ENCODE measurements at places on chromosomes 16 and 17.

DNA sequence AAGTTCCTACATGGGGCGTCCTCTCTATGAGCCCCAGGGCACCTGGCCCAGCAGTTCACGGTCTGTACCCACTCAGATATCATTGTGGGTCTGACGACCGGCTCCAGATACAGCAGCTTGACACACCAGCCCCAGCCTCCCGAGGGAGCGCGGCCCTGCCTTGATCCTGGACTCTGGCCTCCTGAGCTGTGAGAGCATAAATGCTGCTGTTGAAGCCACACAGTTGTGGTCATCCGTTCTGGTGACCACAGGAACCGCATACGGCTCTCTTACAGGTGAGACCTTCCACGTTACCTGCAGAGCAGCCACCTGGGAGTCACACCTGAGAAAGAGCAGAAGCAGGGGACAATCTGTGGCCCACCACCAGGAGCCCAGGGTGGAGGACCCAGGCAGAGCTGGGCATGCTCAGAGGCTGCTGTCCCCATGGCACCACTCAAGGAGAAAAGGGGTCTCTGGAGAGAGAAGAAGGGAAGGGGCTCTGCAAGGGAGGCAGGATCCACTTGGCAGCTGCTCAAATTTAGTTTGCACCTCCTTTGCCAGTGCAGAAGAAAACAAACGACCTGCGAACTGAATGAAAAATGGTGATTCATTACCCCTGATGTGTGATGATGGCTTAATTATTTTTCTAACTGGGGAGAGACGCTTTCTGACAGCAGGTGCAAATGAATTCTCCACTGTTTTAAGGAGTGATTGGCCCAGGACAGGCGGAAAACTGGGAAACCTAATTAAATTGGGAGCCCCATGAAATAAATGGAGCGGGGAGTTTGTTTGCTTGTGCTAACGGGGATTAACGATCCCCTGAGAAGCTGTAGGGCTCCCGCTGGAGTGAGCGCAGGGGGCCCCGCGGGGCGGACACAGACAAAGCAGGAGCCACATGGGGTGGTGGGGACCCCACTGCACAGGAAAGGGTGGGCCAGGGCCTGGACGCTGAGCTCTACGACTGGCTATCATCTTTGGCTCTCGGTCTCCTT, 208.9 kb downstream of the RBFOX3 start:
- DNase-seq: no peak

- no peak for DNase-seq
These were observed 106.8 kb downstream of the GNAO1 start for GRCh38 chr16:56298116-56298515.

GRCh38 chr17:78923660-78924453, 1.3 kb downstream of the TIMP2 start:
- DNase-seq: peak; percentile 48

GRCh38 chr17:57586196-57586740, 158.8 kb downstream of the CCDC182 start:
- no peak for DNase-seq

DNA sequence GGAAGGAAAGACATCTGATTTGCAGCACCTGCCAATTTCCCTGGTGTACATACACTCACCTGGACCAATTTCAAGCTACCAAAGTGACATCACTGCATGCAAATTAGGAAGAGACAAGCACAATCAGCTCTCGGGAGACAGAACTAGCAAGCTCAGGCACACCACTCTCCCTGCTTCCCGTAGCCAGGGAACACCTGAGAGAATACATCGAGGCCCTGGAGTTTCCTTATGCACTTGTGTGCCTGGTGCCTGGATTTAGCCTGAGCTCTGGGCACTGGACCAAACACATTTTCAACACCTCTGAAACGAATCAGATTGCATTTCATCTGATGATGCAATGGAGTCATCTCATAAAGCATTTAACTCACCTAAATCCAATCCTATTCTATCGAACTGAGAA, 110.5 kb downstream of the HS3ST2 start:
- no peak for DNase-seq

DNA sequence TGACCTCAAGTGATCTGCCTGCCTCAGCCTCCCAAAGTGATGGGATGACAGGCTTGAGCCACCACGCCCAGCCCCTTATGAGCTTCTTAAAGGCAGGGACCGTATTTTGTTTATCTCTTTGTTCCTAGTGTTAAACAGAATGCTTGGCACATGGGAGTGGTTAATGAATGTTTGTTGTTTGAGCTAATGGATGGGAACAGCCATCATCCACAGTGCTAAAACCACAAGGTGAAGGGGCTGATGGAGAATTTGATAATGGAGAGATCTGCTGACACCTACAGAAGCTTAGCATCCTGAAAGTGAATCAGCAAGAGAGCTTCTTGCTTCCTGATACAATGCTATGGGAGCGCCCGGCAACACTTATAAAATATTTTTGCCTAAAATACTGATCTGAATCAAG, 8.6 kb upstream of the CDH1 start:
- no peak for DNase-seq

GRCh38 chr17:15453246-15453645, 14.2 kb downstream of the CDRT4 start:
- DNase-seq: no peak

DNA sequence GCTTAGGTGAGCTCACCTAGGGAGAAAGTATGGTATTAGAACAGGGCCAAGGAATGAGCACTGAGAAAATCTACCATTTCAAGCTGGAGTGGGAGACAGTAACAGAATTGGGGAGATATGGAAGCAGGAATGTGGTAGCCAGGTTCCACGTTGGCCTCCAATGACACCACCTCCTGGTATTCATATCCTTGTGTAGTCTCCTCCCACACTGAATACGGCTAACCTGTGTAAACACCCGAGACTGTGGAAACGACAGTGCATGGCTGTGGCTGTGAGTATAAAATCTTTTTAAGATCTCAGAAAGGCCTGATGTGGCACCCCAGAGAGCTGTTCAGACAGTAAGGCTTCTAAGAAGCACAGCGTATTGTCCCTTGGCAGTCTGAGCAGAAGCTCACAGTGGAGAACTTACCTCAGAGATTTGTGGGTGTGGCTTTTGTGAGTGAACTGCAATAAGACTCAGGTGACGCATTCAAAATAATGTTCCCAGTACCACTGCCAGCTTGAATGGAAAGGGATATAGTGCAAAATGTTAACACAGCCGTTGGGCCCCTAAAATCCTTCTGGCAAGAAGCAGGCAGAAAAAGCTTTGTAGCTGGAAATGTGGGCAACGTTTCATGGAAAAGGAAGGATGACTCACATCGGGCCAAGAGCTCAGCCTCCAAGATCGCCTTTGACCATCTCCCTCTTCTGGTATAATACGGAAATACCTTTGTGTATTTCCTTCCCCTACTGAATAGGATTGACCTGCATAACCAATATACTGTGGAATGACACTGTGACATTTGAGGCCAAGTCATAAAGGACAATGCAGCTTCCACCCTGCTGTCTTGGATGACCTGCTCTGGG, 14.4 kb downstream of the SDR42E1 start:
- no peak for DNase-seq

DNA sequence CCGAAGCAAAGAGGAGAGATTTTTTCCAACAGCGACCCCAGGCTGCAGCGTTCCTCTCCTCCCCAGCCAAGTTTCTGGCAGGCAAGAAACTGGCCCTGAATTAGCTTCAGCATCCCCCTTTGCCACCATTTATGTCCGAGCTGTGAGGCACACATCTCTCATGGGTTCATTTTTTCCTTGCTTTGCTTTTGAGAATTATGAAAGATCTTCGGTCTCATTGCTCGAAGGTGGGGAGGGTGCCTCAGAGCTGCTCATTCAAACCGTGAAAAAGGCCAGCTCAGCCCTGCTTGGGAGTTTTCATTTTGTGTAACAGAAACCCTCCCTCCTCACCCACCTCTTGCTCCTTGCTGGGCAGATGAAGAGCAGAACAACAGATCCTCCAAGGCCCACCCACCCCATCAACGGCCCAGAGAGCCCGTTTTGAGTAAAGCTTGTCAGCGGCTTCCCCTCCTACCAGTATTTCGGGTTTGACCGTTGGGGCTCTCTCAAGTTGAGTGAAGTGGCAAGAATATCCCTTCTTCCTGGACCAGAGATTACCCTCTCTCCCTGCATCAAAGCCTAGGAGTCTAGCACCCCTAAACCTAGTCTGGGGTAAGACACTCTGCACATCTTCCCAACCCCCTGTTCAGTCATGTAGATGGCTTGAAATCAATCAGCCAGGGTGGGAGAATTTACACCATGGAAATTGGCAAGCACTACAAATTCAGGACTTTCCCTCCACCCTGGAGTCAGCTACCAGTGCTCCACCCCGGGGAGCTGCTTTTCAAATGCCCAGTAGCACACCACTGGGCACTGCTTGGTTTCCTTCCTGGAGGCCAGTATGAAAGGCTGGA, 1.8 kb downstream of the CCR7 start:
- no peak for DNase-seq

- DNase-seq: no peak
These were observed 204.5 kb downstream of the WWOX start for GRCh38 chr16:78303946-78304345.

DNA sequence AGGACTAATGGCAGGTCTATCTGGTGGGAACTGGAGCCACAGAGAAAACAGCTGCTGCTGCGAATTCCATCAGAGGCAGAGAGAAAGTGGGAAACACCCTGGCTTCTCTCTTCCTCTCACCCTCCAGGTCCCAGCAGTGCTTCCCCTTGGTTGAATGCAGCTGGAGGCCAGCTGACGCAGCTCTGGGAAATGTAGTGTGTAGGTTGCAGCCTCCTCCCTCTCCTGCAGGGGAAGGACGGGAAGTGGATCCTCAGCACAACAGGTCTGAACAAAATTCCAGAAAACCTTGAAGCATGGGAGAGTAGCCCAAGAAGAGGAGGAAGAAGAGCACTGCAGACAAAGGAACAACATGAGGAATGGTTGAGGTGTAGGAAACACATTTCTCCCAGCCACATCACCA, 67.8 kb upstream of the MMP2 start:
- DNase-seq: no peak

All from activated CD4-positive, alpha-beta T cell treated with anti-CD3 and anti-CD28 coated beads, Interleukin-2, amount 50 U/mL, for 4 hours (primary cell).